Osteoblast (primary cell): ENCODE measurements at places on chromosomes 4 and X. TPM values are rescaled to one million over a fixed set of nuclear protein-coding genes. Genes with fewer than 3 reads are reported as not detected.
A peak's percentile ranks its signal among the peaks of the same experiment; 100 is the strongest.

DNA sequence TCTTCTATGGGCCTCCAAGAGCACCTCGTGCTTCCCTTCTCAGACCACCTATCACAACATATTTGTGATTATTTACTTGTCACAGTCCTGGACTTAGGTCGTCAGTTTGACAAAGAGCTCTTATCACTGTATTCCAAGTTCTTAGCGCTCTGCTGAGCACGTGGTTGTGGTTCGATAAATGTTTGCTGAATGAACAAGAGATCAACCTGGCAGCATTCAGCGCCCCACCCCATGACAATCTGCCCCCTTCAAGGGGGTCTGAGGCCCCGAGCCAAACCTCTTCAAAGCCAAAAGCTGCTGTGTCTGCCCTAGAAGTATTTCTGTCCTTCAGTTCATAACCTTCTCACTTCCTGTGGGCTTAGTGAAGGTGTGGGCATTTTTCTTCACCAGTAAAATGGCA, 15.0 kb downstream of the RPS4X start:
- no peaks in the 10 kb centered on the region for H3K36me3 ChIP-seq
- DNase-seq, result no peak
- peaks cover 6% of the 10 kb centered on the region for H3K4me1 ChIP-seq

The CPZ gene
- 21.2 and 44.5 TPM in 2 replicates for total RNA-seq

DNA sequence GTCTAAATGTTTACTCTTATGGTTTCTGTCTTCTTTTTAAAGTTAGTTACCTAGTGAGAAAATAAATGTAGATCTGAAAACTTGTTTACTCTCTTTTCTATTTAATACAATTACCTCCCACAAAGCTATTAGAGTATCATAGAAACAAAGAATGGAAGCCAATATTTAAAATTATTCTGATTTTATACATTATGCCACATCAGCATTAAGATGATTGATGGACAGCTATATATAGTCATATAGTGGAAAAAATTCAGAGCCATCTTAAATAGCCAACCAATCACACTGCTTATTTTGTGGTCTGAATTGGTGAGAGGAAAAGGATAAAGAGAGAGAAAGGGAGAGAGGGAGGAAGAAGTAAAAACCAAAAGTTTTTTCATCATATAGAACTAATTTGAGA, 1101.8 kb downstream of the PCDH19 start:
- H3K4me1 ChIP-seq, result no peaks in the 10 kb centered on the region
- H3K27me3 ChIP-seq, result no peaks in the 10 kb centered on the region
- no peaks in the 10 kb centered on the region for H3K36me3 ChIP-seq
- no peak for DNase-seq
- no peak overlapping the region for H3K27ac ChIP-seq

The LIMCH1 gene
- 6.5 and 9.0 TPM in 2 replicates for total RNA-seq

- no peaks in the 10 kb centered on the region for H3K36me3 ChIP-seq
- peaks cover 6% of the 10 kb centered on the region for H3K27me3 ChIP-seq
- DNase-seq, result no peak
- H3K27ac ChIP-seq, result no peak overlapping the region
- no peaks in the 10 kb centered on the region for H3K4me1 ChIP-seq
- H3K4me3 ChIP-seq, result no peak overlapping the region
Measured at GRCh38 chrX:73728602-73729001, 165.6 kb downstream of the CHIC1 start.

DNA sequence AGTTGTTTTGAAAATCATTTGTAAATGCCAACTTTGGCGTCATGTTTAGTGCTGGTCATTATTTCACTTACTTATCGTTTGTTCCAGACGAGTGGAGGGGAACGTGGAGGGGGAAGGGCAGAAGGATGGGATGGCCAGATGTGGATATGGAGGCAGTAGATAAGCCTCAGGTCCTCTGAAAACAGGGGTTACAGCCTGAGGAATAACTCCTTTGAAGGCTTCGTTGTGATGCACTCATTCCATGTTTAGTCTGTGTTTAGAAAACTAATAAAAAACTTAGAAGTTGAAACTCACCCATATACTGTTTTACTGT, 1.1 kb downstream of the MOB1B start:
- peaks cover 9% of the 10 kb centered on the region for H3K4me1 ChIP-seq
- H3K36me3 ChIP-seq, result peaks cover 16% of the 10 kb centered on the region
- H3K27me3 ChIP-seq, result no peaks in the 10 kb centered on the region
- peak; percentile 56 for DNase-seq

DNA sequence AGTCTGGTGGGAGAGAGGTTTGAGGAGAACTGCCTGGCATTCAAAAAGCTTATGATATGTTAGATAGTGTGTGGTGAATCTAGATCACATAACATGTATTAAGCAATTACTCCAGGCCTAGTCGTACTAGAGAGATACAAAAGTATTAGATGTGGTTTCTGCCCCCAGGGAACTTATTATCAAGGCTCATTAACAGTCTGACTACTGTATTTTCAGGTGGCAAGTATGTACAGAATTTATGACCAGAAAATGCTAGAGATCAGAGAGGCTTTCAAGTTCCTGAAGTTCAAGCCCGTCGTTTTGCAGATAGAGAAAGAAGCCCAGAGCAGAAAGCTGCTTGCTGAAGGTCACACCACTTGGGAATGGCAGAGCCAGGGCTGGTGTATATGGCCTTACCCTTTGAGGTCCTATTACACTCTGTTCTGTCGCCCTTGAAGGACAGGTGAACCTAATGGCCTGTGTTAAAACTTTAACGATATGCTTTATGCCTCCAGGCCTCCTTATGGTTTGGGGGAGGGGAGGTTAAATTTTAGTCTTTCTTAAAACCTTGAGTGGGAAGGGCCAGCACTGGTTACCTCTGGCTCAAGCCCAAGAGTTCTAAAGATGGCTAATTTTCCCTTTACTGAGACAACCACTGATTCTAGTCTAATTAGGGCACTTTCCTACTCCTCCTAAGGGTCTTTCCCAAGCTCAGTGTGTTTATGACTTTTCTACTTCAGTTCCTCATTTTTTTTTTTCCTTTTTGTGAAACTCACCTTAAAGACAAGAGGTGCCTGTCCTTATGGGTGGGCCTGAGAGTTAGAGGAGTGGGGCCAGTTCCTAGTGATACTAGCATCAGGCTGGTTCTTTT, 19.9 kb downstream of the TMEM164 start:
- H3K27ac ChIP-seq, result no peak overlapping the region
- H3K4me1 ChIP-seq, result peaks cover 15% of the 10 kb centered on the region
- DNase-seq, result no peak
- no peaks in the 10 kb centered on the region for H3K36me3 ChIP-seq
- no peak overlapping the region for H3K4me3 ChIP-seq

GRCh38 chr4:95545546-95545945, 3.2 kb downstream of the UNC5C start:
- H3K4me1 ChIP-seq, result peaks cover 42% of the 10 kb centered on the region
- peak overlapping the region; percentile 54 for H3K27ac ChIP-seq
- no peaks in the 10 kb centered on the region for H3K27me3 ChIP-seq

DNA sequence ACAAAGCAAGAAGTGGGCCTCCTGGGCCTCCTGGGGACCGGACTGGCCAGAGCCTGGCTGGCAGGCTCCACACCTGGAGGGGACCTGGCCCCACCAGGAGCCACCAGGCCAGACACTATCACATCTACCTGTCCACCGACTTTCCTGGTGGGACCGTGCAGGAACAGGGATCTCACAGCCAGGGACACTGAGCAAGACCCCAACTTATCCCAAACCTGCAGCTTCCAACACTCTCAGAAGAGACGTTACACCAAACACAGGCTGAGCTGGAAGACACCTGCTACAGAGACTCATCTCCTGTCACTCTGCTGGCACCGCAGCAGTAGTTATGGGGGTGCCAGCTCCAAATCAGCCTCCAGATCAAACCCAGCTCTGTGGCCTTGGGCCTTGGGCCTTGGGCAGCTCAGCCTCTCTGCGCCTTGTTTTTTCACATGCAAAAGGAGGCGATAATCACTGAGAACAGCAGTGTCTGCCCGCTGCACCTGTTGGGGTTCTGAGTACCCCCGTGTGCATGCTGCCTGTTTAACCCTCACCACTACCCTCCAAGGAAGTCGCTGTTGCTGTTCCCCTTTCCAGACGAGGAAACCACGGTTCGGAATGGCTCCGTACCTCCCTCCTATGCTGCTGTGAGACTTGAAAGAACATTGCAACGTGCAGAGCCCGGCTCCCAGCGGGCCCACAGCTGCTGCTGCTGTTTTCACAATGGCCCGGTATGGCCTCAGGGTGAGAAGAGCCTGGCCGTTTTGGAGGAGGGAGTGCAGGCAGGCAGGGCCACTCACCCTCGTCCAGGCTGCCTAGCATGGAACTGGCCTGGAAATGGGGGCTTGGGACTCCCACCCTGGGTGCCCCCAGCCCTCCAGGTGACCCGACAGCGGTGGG, 69.6 kb downstream of the ADRA2C start:
- peaks cover 22% of the 10 kb centered on the region for H3K27me3 ChIP-seq
- no peak overlapping the region for H3K4me3 ChIP-seq
- H3K36me3 ChIP-seq, result no peaks in the 10 kb centered on the region
- peak; percentile 50 for DNase-seq
- no peak overlapping the region for H3K27ac ChIP-seq

The CWH43 gene
- total RNA-seq, result not detected in 2 replicates

DNA sequence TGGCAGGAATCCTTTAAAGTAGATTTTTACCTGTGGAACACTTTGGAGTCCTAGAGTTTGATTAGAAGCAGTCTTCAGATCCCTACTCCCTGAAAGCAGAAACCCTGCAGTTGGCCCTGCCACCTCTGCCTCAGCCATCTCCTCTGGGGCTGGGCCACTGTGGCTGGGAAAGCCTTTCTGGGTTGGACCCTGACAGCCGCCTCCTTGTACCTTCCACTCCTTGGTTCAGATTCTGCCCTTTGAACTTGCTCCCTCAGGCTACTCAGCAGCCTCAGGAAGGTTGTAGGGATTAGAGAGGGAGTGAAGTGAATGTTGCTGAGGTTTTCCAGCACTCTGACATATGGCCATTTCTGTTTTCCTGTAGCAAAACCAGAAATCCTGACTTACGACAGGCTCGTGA, 65.5 kb downstream of the KIT start:
- H3K36me3 ChIP-seq, result no peaks in the 10 kb centered on the region
- H3K4me3 ChIP-seq, result no peak overlapping the region
- no peaks in the 10 kb centered on the region for H3K4me1 ChIP-seq
- no peak for DNase-seq

The IL2RG gene
- total RNA-seq, result not detected in 2 replicates

- H3K27me3 ChIP-seq, result no peaks in the 10 kb centered on the region
- no peak overlapping the region for H3K4me3 ChIP-seq
- no peaks in the 10 kb centered on the region for H3K36me3 ChIP-seq
- H3K4me1 ChIP-seq, result peaks cover 15% of the 10 kb centered on the region
- DNase-seq, result no peak
Measured at GRCh38 chr4:40622913-40623312, 6.8 kb downstream of the RBM47 start.

GRCh38 chr4:20292739-20293138, 41.0 kb downstream of the SLIT2 start:
- no peak for DNase-seq
- H3K4me3 ChIP-seq, result no peak overlapping the region
- H3K36me3 ChIP-seq, result no peaks in the 10 kb centered on the region
- peaks cover 24% of the 10 kb centered on the region for H3K4me1 ChIP-seq
- H3K27me3 ChIP-seq, result no peaks in the 10 kb centered on the region

GRCh38 chrX:81120258-81120935, 81.3 kb downstream of the HMGN5 start:
- no peak overlapping the region for H3K27ac ChIP-seq
- H3K4me3 ChIP-seq, result peak overlapping the region; percentile 64
- peaks cover 3% of the 10 kb centered on the region for H3K27me3 ChIP-seq
- no peaks in the 10 kb centered on the region for H3K36me3 ChIP-seq

The GC gene
- total RNA-seq, result not detected in 2 replicates

DNA sequence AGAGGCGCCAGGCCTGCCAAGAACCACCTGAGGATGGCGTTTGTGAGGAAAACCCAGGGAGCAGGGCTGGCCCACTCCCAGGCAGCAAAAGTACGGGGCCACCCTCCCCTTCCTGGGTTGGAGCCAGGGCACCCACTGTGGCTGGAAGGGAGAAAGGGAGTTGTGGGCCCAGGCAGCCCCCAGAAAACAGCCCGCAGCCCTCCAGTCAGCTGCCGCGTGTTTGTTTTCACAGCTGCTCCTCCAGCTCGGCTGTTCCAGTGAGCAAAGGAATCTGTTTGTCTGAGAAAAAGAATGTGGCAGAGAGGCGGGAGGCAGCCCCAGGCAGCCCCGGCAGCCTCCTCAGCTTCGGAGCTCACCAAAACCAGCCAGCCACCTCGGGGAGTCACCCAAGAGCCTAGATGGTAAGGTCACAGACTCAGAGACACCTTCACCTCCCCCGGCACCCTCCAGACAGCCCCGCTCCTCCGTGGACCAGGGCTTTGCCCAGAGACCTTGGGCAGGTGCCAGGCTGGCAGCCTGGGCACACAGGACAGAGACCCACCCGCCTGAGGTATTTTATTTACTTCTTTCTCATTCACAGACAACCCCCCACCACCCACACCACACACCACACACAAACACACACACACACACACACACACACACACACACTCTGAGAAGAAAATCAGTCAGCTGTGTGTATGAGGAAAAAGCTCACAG, 338.1 kb downstream of the BCOR start:
- H3K4me3 ChIP-seq, result no peak overlapping the region
- peak; percentile 67 for DNase-seq
- no peaks in the 10 kb centered on the region for H3K36me3 ChIP-seq
- peaks cover 3% of the 10 kb centered on the region for H3K27me3 ChIP-seq

DNA sequence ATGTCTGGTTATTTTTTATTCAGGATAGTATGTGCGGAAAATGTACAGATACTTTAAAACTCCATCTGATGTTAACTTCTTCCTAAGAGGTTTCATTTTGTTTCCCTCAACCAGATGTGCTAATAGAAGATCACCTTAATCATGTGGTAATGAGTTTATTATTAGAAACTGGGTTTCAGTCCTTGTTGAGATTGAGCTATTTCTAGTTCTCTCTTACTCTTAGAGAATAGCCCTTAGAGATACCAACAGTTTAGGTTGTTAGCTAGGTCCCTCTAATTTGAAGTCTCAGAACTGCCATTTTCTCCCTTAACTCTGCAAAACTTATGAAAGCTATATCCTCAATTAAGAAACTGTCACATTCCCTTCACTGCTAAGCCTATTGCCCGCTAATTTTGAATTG, 13.0 kb downstream of the FAM47A start:
- no peak overlapping the region for H3K27ac ChIP-seq
- H3K36me3 ChIP-seq, result no peaks in the 10 kb centered on the region
- H3K27me3 ChIP-seq, result no peaks in the 10 kb centered on the region

- H3K4me1 ChIP-seq, result peaks cover 27% of the 10 kb centered on the region
- peak overlapping the region; percentile 25 for H3K27ac ChIP-seq
- H3K36me3 ChIP-seq, result no peaks in the 10 kb centered on the region
- H3K27me3 ChIP-seq, result no peaks in the 10 kb centered on the region
- peak; percentile 83 for DNase-seq
Measured at GRCh38 chr4:73978886-73979285, 2.9 kb downstream of the PF4 start.

- DNase-seq, result no peak
- H3K4me1 ChIP-seq, result peaks cover 8% of the 10 kb centered on the region
- H3K27ac ChIP-seq, result no peak overlapping the region
- H3K27me3 ChIP-seq, result no peaks in the 10 kb centered on the region
Measured at GRCh38 chrX:153463031-153463430, 7.3 kb downstream of the HAUS7 start.
